ENCODE measurements at places on chromosomes 6 and 20.

- DNase-seq: no peak
Measured at GRCh38 chr20:48431653-48432493, 395.9 kb downstream of the PREX1 start.

DNA sequence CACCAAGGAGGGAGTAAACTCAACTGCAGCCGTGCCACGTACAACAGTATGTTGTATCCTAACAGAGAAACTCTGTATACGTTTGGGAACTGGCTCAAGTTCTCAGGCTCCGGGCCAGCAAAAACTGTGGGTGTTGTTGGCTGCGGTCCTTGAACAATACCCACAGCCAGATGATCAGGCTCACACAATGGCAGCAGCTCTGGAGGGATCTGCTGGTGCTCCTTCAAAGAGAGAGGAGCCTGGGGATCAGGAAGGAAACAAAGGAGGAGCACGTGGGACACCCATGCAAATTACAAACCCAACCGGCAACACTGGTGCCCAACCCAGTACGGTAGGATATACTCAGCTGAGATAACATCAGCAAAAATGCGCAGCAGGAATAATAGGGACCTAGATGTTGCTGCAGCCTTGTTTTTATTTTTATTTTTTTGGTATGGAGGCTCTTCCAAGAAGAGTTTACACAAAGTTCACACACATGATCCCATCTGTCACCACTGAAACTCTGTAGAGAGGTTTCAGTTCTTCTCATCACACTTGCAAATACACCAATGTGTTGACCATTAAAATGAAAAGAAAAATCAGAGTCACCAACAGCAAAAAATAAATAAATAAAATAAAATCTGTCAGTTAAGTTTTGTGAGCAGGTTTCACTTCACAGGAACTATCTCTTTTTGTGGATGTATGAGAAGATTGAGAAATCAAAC is 41.2 kb upstream of the PDE10A start:
- no peak for DNase-seq

- no peak for DNase-seq
Measured at GRCh38 chr20:47490795-47491194, 10.9 kb upstream of the NCOA3 start.

DNA sequence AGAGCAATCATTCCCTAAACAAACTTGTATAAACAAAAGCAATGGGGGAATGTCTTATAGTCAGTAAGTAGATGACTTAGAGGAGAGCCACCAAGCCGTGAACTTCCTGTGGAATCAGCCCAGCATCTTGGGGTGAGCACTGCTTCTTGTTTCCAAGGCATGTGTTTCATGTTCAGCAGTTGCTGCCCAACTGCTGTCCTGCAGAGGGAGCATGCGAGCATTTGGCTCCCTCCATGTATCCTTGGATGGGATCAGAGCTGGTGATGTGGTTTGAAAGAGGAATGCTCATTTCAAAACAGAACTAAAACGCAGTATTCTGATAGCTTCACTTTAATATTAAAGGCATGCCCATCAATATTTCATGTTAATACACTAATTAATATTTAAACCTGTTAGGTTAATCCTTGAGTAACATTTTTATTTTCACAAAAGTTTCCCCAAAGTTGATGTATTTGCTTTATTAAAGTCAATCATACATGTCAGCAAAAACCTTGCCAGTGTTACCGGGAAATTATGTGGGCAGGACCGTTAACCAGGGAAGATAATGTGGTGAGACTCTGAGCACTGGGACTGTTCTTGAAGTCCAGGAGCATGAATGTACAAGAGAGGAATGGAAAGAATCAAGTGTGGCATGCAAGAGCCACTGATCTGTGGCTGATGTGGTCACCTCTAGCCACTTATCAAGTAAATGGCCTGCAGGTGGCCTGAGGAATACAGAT is 172.1 kb upstream of the GGTLC1 start:
- DNase-seq: no peak

- no peak for DNase-seq
Measured at GRCh38 chr20:49167811-49168507, 20.2 kb downstream of the STAU1 start.

DNA sequence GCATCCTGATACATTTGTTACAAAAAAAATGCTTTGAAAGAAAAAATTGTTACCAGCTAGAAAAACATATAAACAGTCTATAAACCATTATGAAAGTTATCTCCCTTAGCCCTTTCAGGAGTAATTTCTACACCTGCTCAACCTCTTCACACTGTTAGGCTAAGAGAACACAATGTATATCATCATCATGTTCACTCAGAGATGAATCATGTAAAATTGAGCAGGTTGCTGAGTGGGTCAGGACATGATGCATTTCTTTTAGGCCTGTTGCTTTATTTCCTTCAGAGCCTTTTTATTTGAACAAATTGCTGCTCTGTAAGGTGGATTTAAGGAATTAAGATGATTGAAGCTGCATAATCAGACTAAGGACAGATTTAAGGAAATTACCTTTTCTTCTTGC is 531.3 kb upstream of the MAN1A1 start:
- no peak for DNase-seq

DNA sequence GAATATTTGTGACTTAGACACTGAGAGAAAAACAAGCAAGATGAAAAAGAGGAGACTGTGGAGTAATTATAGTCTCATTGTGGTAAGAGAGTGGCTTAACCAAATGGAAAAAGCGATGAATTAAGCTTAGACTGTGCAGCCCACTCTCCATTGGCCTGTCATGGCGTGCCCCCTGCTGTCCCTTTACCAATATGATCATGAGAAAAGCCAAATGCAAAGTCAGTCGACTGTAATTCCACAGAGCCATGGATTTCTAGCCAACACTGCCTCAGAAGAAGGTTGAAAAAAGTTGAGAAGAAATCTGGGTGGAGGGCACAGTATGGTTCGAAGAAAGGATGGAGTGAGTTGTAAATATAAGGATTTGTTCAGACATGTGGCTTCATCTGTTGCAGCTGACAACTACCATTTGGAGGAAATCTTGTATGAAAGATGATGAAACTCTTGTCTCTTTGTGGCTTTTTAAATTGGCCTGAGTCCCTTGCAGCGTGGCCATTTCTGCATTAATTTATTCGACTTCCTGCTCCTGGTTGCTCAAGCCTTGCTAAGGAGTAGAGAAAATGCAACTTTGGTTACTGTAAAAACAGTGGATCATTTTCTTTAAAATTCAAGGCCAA is 251.4 kb downstream of the DOK5 start:
- DNase-seq: no peak

- no peak for DNase-seq
Measured at GRCh38 chr6:157283900-157284737, 39.2 kb downstream of the TMEM242 start.

DNA sequence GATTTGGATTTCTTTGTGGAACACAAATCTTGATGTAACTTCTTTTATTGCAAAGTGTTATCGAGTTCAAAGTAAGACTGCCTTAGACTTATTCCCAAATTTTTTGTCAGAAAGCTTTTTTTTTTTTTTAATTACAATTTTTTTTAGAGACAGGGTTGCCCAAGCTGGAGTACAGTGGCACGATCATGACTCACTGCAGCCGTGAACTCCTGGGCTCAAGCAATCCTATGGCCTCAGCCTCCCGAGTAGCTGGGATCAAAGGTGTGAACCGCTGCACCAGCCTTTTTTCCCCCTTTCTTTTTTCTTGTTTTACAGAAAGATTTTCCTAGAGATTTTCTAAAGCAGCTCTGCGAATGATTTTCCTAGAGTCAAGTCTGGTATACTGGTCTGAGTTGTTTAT is 2.8 kb downstream of the RIOK1 start:
- DNase-seq: no peak

GRCh38 chr6:157569543-157569942 is 188.6 kb downstream of the ZDHHC14 start:
- DNase-seq: no peak

GRCh38 chr20:19649041-19649440 is 109.0 kb upstream of the RIN2 start:
- no peak for DNase-seq

DNA sequence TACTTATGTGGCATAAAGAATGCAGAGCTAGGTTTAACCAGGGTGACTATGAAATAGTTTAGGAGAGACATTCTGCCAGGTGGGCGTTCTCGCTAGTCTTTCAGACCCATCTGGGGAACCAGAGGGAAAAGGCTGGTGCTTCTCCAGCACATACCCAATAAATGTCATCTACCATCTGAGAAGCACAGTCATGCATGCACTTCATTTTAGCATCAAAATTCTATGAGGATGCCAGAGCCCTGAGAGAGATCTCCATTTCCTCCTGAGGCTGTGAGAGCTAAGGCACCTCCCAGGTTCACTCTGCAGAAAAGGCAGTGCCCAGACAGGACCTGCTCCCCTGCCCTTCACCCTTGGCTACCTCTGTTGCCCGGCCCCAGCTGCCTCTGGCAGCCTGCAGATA is 231.7 kb upstream of the PRND start:
- no peak for DNase-seq

DNA sequence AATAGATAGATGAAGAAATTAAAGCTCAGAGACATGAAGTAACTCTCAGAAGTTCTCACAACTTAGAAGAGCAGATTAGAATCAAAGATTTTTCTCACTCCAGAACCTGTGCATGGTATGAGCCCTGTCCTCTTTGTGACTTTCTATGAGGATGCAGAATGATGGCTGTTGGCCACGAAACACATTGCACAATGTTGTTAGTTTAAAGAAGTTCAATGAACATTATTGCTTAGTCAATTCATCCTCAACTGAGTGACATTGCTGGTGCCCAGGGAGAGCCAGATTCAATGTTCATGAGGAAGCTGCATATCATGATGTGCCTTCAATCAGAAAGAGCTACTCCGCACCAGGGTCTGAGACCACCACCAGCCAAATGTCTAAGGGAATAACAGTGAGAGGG is 633.1 kb downstream of the PTPRT start:
- no peak for DNase-seq

- no peak for DNase-seq
Measured at GRCh38 chr6:167652701-167653095, 174.0 kb upstream of the AFDN start.

DNA sequence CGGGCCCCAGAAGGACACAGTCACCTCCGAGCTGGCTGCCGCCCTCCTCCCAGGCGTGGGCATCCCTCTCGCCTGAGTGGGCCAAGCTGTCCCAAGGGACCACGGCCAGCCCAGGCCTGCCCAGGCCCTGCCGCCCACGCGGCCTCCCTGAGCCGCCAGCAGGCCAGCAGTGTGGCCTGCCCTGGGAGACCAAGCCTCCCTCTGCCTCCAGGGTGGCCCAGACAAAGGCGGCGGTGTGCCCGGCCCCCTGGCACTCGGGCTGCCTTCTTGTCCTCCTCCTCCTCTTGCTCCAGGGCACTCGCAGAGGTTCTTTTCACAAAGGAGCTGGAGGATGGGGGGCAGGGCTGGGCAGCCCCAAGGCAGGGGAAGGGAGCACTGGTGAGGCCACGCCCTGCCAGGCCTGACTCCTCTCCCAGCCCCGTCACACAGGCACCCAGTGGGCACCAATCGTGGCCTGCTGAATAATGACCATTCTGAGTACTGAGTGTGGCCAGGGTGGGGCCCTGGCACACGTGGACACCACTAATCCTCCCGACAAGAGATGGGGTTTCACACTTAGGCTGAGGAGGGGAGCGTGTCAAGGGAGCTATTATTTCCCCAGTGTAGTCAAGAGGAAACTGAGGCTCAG is 25.3 kb downstream of the NOL4L start:
- DNase-seq: no peak

DNA sequence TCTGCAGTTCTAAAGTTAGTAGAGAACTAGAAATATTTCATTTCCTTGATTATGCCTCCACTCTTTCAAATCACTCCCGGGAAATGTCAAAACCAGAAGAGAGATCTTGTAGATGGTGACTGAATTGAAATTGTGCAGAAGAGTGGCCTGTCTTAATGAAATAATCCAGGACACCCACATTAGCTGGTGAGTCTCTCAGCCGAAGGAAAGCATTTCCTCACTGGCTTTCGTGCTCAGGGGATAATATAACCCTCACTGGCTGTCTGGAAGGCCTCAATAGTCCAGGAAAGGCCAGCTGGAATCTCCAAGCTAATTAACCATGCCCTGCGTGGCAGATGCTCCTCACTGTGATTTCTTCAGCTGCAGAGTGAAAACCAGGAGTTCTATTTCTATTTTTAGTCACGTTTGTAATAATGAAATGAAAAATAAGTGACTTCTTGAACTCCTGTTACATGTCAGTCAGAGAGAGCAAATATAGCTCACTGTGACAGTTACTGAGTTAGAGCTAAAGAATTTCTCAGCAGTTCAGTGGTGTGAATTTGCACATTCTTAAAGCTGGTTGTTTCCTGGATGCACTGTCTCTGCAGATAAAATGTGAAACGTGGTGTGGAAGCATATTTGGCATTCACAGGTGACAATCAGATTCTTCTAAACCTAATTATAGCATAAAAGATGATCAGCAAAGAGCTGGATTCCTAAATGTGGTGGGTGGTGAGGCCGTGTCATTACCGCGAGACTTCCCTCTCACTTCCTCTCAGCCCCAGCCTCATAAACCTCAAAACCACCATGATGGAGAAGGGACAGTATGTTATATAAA is 211.7 kb downstream of the LMBRD1 start:
- no peak for DNase-seq

- no peak for DNase-seq
Measured at GRCh38 chr6:73898599-73898998, 202.6 kb downstream of the CD109 start.

DNA sequence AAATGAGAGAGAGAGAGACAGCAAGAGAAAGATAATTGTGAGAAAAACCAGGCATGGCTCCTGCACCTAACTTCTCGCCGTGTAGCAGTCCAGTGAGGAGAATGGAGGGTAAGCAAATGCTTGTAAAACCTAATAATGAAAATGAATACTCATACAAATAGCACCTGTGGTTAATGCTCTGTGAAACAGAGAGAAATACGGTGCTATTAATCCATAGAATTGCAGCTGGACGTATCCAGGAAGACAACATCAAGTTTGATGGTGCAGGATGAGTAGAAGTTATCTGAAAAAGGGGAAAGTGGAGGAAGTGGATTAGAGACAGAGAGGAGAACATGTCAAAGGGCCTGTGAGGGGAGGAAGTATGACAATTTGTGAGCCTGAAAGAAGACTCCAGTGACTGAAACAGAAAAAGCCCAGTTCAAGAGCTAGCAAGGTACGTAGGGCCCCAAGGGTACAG is 89.4 kb upstream of the PAK5 start:
- DNase-seq: no peak

GRCh38 chr6:39839445-39839844 is 47.3 kb downstream of the DAAM2 start:
- no peak for DNase-seq

DNA sequence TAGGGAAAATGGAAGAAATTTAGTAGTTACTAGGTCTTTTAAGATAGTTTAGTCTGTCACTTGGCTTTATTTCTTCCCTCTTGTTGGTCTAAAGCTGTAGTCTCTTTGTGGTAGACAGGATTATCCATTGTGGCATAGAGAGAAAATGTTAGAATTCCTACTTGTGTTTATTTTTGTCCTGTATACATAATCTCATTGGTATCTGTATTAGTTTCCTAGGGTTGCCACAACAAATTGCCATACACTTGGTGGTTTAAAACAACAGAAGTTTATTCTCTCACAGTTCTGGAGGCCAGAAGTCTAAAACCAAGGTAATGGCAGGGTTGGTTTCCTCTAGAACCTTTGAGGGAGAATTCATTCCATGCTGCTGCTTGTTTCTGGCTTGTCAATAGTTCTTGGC is 119.4 kb downstream of the ZFAND3 start:
- DNase-seq: no peak

- no peak for DNase-seq
Measured at GRCh38 chr6:63910863-63911551, 275.4 kb downstream of the PHF3 start.

GRCh38 chr6:73640179-73640750 is 13.5 kb downstream of the SLC17A5 start:
- DNase-seq: no peak

- DNase-seq: no peak
Measured at GRCh38 chr6:111291336-111292259, 191.4 kb downstream of the REV3L start.

GRCh38 chr6:4861564-4861963 is 85.4 kb downstream of the CDYL start:
- no peak for DNase-seq
